ENCODE measurements at places on chromosomes 11 and 22.

- DNase-seq, result no peak
Observed at GRCh38 chr11:2459016-2459725, 14.4 kb downstream of the KCNQ1 start.

DNA sequence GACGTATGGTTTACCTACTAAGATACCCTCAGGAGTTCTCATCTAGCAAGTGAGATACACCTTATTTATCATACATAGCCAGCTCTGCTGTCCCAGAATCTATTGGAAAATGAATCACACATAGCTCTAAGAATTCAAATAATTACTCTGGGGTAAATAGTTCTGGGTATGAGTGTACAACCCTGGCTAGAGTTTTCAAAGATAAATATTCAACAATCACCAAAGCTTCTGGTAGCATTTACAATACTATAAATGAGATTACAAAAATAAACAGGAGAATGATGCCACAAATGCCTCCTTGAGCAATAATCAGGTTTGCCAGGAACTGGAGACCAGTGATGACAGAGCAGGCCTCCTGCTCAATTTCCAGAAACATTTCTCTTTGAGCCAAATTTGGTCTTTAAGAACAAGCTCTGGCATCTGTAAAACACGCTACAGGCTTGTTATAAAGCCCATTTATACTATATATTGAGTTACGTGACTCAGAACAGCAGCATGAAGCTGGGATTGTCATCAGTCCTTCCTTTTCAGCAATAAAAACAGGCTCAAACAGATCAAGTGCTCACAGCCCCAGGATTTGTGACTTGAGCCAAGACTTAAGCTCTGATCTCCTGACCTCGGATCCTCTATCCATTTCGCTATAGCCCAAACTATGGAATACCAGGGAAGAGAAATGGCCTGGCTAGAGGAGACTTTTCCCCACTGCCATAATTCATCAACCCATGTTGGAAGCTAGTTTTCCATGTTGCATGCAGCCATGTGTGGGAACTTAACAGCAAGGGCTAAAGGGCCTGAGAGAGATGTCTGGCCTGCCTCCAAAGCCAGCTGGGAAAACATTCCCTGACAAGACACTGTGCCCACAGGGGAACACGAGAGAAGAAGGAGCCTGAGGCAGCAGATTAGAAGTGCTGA is 19.7 kb downstream of the RAB30 start:
- DNase-seq, result no peak

DNA sequence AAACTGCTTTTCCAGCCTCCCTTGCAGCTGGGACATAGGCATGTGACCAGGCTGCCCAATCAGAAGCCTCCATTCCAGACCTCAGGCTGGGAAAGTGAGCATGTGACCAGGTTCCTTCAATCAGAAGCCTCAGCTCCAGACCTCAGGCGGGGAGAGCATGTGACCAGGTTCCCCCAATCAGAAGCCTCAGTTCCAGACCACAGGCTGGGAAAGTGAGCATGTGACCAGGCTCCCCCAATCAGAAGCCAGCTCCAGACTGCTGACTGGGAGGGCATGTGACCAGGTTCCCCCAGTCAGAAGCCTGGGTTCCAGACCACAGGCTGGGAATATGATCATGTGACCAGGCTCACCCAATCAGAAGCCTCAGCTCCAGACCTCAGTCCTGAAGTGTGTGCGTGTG is 11.7 kb upstream of the IL2RB start:
- no peak for DNase-seq

- DNase-seq, result no peak
Observed at GRCh38 chr11:105227363-105227762, 87.8 kb upstream of the CARD18 start.

GRCh38 chr11:21412652-21413383 is 743.4 kb downstream of the NELL1 start:
- DNase-seq, result no peak

DNA sequence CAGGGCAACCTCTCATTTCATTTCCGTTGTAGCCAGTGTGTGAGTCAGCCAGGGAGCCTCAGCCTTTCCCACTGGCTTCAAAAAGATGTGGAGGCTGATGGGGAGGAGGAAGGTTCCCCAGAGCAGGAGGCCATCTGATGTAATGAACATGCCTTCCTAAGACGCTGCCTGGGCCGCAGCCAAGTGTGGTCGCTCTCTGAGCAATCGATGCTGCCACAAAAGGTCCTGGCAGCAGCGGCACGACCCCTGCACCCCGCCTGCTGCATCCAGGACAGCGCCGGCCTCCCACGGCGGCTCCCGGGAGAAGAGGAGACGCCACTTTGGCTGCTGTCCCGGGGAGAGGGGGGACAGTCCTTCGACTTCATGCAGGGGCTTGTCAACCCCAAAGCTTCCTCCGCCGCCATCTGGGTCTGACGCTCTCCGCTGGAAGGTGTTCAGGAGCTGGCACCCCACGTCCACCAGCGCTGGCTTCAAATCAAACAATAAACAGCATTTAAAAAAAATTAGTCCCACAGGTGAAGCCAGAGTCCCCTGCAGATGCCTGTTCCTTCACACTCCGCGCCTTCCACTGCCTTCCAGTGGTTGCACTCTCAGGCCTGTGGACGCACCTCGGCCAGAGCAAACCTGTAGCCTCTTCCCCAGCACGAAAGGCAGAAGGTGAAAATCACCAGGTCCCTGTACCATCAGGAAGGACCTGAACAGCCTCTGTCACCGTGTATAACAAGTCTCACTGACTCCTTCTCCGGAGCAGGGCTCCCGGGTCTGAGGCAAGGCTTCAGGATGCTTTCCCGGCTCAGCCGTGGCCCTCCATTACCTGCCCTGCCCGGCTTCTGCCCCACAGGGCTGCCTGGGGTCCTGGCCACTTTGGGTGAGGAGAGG is 930.7 kb downstream of the BRD1 start:
- DNase-seq, result no peak

DNA sequence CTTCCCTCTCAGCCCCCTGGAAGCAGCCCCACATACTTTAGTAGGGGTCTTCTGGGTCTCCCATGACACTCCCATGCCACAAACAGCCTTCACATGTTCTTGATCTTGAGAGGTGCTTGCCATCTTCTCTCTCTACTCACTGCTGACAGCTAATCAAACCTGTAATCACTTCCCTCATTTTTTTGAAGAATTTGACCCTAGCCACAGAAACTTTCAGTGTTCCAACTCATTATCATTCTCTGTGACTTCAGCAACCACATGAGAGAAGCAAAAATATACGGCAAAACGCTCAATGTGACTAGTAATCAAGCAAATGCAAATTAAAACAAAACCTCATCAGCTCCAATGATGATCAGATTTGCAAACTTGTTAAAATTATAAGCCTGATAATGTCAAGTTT is 38.3 kb upstream of the POU2AF2 start:
- no peak for DNase-seq

DNA sequence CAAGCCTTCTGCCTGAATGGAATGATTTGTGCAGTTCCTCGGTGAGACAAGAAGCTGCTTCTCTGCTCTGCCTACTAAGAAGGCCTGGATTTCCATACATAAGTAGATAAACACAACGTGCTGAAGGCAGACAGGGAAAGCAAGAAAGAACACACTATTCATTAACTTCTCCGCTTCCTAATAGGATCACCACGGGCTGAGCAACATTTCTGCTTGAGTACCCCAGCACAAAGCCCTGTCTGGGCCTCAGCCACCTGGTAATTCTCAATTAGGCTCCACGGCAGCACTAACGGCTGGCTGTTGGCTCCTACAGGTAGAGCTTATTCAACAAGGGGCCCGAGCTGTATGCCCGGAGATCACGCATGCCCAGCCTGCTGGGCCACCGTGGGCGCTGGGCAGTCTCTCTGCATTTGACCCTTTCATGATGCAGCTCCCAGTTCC is 1156.6 kb downstream of the TBC1D22A start:
- peak; percentile 53 for DNase-seq

DNA sequence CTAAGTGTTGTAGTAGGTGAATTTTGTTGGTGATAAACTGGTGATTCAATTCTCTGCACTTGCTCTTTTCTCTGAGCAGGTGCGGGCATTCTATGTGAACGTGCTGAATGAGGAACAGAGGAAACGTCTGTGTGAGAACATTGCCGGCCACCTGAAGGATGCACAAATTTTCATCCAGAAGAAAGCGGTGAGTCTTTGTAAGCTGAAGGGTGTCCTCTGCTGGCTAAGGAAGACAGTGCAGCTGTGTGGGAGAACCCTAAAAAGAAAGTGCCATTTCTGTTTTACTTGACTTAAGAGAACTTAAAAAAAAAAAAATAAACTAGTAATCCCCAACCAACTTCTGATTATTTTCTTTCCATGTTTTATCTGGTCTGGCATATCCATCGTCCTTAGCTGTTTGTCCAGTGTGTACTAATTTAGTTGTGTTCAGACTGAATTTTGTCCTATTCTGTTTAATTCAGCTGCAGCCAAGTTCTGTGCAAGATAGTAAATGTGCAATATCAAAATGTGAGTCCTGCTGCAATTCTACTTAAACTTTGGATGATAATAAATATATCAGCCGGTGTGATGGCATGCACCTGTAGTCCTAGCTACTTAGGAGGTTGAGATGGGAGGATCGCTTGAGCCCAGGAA is 29.6 kb downstream of the CAT start:
- DNase-seq, result no peak

DNA sequence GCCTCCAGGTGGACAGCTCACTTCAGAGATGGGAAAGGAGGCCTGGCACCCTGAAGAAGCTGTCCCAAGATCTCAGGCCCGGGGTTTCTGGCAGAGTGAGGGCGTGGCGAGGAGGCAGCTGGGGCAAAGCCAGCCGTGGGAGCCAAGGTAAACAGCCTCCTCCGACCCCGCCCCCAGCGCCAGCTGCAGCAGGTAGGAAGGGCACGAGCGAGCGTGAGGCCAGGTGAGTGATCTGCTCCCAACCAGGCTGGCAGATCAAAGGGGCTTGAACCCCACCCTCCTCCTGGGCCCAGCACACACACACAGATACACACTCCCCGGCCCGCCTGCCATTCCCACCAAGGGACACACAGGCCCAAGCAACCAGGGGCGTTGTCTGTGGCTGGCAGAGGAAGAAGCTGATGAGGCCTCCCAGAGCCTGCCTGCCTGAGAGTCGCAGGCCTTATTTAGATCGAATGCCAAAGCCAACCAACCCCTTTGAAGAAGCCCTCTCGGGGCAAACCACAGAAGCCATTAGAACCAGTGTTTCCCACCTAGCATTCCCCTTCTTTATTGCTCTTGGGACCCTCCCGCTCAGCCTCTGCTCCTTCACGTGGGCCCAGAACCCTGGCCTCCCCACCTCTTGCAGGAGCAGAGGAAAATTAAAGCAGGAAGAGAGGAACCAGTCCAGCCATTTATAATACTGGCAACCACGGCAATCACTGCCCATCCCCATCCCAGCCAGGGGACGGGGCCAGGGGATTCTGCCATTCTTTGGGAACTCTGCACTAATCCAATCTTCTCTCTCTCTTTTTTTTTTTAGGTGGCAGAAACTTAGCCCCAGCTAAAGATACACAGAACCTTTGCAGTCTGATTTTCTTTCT is 5.0 kb downstream of the PDGFB start:
- no peak for DNase-seq

GRCh38 chr11:134238956-134239355 is 14.2 kb downstream of the THYN1 start:
- DNase-seq, result no peak

DNA sequence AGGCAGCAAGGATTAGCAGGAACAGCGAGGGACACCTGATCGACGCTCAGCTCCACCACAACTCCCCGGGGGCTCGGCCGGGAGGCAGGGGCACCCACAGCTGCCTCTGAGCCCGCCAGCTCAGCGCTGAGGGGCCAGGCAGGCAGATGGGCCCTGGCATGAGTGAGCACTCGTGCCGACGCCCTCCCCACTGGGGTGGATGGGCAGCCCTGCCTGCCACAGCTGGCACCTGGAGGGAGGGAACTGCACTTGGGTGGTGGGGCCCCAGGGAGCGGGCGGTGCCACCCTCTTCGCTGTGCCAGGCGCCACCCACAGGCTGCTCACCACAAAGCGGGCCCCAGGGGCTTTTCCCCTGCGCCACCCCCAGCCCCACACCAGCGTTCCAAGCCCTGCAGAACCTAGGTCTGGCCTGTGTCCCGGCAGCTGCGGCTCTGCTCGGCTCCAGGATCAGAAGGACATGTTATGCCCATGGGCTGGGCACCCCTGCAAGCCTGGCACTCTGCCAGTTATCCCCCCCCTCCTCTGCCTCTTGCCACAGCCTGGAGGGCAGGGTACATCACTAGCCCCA is 28.8 kb downstream of the WNT7B start:
- DNase-seq, result no peak

DNA sequence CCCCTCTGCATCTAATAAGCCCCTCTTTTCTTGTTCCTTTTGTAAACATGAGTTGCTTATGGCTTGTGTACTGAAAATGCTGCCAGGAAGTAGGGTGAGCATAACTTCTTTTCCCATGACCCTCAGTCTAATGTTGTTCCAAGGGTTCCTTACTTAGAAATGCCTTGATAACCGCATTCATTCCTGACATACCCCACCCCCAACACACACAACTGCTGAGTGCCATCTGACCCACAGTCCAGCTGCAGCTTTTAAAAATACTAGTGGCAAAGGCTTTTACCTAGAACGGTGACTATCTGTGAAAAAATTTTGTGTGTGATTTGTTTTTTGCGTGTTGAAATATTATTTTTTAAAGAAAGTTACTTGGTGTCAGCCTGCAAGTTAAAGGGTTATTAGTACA is 52.6 kb downstream of the ARHGAP42 start:
- peak; percentile 45 for DNase-seq

DNA sequence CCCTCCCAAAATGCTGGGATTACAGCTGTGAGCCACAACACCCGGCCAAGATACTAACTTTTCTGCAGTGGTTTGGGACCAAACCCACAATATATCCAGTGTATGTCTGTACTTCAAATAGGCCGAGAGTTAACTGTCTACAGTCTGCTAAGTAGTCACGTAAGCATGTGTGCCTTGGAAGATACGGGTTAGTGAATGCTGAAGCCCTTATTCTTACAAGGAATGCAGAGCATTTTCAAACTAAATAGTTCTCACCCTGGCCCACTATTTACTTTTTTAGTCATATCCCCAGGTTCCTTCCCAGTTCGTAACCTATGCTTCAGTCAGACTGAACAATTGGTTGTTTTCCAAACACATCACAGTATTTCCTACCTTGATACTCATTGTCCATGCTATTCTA is 176.0 kb downstream of the WNT11 start:
- no peak for DNase-seq

GRCh38 chr11:67466367-67466766 is 2.7 kb downstream of the TMEM134 start:
- no peak for DNase-seq

DNA sequence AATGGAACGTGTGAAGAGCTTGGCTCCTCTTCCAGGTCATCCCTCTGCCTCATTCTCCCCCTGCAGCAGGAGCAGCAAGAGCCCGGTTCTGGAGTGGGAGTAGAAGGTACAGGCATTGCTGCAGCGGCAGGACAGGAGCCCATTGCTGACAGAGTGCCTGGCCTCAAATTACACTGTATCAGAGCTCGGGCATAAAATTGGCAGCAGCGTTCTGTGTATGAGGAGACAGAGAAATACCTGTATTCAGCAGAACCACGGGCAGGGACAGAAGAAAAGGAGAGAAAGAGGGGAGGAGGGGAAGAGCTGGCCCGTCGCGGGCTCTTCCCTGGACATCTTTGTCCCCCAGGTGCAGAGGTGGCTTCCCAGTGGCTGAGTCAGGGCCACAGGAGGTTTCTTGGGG is 2.6 kb upstream of the NCF4 start:
- DNase-seq, result no peak

- no peak for DNase-seq
Observed at GRCh38 chr11:100004541-100004940, 682.5 kb upstream of the ARHGAP42 start.

GRCh38 chr11:106468086-106468485 is 390.6 kb downstream of the AASDHPPT start:
- DNase-seq, result no peak
